ENCODE measurements at places on chromosomes 12 and 14. TPM values are rescaled to one million over a fixed set of nuclear protein-coding genes. Genes with fewer than 3 reads are reported as not detected.

Gene IL31
- not detected for total RNA-seq

GRCh38 chr12:79020106-79020505 lies 155.5 kb downstream of the SYT1 start:
- DNase-seq: no peak

Gene SLC10A1
- not detected for total RNA-seq

DNA sequence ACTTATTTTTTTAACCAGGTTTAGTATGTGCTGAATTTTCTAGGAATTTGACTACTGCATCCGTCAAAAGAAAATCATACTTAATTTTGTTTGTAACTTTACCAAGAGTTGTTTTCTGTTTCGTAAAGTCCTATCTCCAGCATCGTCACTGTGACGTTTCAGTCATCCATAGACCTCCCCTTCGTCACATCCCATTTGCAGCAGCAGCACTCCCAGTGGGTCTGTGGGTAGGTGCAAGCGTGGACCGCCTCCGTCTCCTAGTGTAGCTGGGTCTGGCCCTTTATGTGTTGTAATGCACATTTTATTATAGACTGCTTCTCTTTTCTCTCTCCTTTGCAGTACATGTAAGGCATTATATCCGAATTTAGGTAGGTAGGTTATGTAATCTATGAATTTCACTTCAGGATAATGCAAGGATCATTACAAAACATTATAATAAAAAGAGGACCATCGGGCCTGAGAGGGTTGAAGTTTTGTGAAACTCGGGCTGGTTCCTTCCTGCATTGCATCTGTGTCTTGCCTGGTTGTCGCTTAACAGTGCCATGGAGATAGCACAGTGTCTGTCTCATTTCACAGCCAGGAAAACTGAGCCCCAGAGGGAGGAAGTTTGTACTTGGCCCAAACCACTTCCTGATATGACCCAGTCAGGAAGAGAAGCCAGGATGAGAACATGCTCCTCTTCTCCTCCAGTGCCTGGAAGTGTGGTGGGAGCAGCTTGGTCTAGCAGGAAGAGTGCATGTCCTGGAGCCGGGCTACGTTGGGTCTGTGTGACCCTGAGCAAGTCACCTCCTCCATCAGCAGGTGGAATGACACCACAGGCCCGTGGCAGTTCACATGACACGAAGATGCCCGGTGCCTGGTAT lies 41.3 kb downstream of the EVL start:
- DNase-seq: no peak

Gene RPL10L
- not detected for total RNA-seq

- DNase-seq: no peak
Observed at GRCh38 chr12:47750229-47750798, 8.4 kb downstream of the RAPGEF3 start.

GRCh38 chr14:39320318-39320717 lies 86.6 kb downstream of the MIA2 start:
- DNase-seq: no peak

DNA sequence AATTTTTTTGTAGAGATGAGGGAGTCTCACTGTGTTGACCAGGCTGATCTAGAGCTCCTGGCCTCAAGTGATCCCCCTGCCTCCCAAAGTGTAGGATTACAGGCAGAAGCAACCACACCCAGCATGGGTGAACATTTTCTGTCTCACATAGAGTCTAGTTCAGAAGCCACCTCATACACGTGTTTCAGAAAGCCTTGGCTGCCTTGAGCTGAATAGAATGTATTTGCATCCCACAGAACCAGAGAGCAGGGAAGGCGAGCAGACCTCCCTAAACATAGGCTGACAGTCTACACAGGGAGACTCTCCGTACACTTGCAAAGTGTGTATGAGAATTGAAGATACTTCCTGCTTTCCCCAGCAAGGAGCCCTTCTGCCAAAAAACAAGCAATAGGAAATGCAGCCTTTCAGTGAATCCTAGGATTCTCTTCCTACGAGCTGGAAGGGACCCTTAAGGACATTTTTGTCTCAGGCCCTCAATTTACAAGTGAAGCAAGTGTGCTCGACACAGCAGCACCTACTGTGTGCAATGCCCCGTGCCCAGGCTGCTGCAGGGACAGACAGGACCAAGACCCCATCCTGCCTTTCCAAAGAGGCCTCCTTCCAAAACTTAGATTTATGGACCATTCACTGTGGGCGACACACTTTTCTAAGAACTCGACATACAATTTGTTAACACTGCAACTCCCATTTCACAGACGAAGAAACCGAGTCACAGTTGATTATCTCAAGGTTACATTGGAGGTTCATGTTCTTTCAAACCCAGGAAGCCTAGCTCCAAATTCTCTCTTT lies 11.2 kb downstream of the NUAK1 start:
- DNase-seq: no peak

- no peak for DNase-seq
Observed at GRCh38 chr12:2764398-2764797, 30.4 kb upstream of the FKBP4 start.
